ENCODE measurements at places on chromosomes 7 and 10.

DNA sequence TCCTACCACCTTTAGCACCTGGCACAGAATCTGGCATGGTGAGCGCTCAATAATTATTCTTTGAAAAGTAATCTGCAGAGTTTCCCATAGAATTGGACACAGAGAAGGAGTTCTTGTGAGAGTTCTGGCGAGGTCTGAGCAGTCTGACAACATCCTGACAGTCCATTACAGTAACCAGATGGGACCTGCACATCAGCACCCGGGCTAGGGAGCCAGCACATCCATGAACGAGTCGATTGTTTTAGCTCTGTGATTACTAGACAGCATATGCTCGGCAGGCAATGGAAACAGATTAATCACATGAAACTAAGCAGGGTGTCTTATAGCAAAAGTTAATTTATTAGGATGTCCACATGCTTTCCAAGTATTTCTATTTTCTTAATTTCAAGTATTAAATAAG lies 96.7 kb downstream of the SEMA3D start:
- DNase-seq, result no peak

- no peak for DNase-seq
These were observed 55.7 kb upstream of the RHEB start for GRCh38 chr7:151575410-151575809.

- no peak for DNase-seq
These were observed 98.2 kb downstream of the AHR start for GRCh38 chr7:17396692-17397091.

DNA sequence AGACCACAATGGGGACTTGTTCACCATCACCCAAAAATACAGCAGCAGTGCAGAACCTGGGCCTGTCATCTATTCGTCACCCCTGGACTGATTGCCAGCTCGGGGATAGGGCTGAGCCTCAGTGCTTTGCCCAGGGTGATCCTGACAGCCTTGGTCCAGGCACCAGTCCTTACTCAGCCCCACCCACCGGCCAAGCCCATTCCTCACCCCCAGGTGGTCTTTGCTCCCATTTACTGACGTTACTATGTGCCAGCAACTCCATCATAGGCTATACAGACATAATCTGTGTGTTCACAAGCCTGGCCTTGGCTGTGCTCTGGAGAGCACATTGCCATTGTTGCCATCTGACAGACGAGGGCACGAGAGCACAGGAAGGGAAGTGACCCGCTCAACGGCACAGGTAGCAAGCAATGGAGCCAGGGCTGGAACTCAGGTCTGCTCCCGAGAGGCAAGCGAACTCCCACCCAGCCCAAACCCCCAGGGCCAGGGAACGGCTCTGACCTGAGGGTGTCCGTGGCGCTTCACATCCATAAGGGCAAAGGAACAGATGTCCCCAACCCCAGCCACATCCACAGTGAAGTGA lies 6.8 kb downstream of the ATG9B start:
- no peak for DNase-seq

- DNase-seq, result no peak
These were observed 32.0 kb downstream of the GNA12 start for GRCh38 chr7:2812114-2812487.

- no peak for DNase-seq
These were observed 9.3 kb upstream of the UNCX start for GRCh38 chr7:1223196-1223981.

DNA sequence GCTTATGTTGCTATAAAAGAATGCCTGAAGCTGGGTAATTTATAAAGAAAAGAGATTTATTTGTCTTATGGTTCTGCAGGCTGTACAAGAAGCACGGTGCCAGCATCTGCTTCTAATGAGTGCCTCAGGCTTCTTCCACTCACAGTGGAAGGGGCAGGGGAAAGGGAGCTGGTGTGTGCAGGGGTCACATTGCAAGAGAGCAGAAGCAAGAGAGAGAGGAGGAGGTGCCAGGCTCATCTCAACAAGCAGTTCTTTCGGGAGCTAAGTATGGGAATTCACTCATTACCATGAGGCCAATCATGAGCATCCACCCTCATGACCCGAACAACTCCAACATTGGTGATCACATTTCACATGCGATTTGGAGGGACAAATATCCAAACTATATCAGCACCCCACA lies 17.2 kb upstream of the SLK start:
- DNase-seq, result no peak

GRCh38 chr7:94396596-94396995 lies 1.9 kb downstream of the COL1A2 start:
- no peak for DNase-seq
